ENCODE measurements at places on chromosomes 5 and 9.

- no peak for DNase-seq
Observed at GRCh38 chr5:16625096-16625495, 8.3 kb upstream of the RETREG1 start.

- DNase-seq, result no peak
Observed at GRCh38 chr5:151569132-151570046, 21.7 kb downstream of the FAT2 start.

DNA sequence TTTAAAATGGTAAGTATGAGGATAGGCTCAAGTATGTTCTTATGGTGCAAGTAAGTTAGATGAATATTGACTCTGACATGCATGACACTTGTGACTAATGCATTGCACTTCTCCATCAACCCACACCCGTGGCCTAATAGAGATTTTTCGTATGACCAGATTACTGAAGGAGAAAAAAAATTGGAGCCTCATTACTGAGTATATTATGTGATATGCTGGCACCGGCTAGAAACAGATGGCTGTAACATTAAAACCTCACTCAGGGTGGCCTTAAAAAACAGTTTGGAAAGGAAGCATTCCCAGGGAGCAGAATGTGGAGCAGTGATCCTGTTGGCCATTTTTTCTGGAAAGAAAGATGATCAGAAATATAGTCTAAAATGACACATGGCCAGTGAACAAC, 766.4 kb downstream of the PRELID2 start:
- no peak for DNase-seq

GRCh38 chr5:119168401-119168800, 97.5 kb downstream of the DMXL1 start:
- no peak for DNase-seq

DNA sequence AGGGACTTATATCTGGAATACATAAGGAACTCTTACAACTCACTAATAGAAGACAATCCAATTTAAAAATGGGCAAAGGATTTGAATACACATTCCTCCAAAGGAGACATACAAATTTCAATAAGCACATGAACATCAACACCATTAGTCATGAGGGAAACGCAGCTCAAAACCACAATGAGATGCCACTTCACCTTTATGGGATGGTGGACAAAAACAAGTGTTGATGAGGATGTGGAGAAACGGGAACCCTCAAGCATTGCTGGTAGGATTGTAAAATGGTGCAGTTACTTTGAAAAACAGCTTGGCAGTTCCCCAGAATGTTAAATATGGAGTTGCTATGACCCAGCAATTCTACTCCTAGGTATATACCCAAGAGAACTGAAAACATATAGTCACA, 72.7 kb upstream of the IER5L start:
- DNase-seq, result no peak

DNA sequence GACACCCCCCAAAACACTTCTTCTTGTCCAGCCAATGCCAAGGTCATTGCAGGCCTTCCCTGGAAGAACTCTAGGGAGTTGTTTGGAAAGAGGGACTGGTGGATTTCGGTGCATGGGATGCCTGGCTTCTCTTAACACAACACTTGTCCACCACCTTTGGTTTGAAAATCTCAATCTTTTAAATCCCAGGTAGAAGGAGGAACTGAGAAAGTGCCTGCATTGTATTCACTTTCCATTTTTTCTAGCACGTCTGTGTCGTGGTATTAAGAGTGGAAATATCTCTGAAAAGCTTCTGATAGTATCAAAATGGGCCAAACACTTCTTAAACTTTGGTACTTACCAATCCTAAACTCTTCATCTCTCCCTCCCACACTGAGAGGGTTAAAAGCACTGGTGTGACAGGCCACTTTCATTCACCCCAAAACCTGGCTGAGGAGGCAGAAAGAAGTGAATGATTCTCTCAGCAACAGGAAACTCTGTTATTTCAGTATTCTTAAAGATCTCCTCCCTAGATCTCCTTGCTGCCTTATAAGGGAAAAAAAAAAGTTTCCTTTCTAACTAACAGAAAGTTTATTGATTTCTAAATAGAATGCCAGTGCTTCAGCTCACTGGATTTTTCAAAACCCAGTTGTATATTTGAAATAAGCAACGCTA, 3.9 kb upstream of the NFIB start:
- DNase-seq, result no peak

DNA sequence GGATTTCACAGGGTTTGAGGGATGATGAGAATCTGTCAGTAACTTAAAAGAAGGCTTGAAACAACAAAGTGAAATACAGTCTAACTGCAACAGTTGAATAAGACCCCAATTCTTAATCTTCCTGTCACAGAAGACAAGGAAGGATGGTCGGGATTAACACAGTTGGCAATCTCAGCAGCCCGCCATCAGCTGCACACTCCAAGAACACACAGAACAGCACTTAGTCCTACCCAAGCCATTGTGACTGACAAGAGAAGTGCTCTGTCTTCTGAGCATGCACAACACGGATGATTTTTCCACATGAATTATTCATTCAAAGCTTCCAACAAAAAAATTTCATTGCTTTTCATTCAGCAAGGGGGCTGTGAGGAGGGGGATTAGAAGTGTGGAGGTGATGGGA, 576.1 kb downstream of the TLE4 start:
- DNase-seq, result no peak

DNA sequence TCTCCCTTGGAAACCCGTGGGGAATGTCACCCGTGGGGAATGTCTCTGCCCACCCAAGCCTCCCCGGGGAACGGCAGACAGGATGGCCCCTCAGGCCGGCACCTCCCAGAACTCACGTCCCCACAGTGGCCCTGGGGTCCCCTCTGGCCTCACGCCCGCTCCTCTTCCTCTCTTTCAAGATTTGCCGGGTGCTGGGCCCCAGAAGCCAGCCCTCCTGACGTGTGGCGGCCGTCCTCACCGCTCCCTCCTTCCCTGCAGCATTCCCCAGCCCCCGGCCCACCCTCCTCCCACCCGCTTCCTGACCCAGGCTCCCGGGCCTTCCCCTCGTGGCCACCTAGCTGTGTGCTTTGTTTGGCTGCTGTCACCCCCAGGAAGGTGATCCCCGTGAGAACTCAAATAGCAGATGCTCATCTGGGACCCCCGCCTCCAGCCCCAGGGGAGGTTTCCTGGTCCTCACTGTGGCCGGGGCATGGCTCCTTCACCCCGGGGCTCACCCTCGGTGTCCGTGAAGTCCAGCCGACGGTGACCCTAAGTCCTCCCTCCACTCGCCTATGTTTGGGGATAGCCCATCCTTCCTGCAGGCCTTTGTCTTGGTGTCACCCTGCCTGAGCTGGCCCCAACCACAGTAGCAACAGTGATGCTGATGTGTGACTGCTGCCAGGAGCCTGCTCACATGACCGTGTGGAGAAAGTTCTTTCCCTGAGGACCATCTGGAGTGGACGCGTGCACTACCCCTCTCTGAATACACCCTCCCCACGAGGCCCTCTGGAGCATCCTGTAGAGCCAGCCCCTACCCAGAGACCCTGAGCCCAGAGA, 163.3 kb upstream of the IER5L start:
- no peak for DNase-seq

DNA sequence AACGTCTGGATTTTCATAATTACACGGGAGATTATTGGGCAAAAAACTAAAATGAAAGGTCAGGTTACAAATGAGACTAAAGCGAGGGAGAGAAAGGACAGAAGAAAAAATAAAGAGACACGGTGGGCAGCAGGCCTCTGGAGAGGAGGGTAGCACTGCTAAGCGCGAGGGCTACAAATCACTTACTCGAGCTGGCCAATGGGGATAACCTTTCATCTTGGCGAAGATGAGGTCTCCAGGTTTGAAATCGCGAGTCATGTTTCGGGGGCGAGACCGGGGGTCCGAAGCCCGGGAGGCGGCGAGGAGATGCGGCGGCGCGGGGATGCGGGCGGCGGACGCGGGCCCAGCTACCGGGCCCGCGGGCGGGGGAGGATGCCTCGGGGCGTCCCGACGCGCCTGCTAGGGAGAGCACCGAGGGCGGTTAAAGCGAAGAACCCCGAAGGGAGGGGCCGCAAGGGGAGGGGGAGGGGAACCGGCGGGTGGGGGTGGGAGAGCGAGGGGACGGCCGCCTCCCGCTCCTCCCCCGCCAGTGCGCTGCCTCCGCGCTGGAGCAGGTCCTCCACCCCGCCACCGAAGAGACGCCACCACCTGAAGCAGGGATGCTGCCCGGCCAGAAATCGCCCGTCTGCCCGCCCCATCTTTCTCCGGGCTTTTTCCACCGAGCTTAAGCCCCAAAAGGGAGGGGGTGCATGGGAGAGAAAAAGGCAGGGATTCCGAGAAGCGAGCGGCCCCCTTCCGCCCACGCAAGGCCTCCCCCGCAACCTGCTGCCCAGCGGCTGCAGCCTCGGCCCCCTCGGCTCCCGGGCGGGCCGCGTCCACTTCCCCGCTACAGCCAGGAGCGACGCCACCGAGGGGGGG, 610 bp downstream of the PSIP1 start:
- peak; percentile 57 for DNase-seq

- DNase-seq, result no peak
Observed at GRCh38 chr5:98827161-98827560, 53.7 kb downstream of the RGMB start.

DNA sequence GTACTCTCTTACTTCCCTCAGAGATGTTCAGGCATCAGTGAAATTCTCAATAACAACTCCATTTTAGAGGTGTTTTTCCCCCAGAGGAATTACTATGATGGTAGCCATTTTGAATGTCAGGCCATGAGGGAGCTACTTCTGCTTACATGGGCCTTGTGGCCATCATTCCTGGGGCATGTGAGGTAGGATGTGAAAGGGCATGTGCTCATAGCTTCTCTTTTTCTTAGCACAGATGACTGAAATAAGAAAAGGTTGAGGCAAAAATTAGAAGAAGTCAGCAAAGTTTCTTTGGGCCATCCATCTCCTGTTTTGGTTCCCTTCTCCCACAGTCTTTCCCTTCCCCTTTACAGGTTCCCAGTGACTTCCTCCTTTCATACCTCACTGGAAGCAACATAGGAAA, 68.8 kb downstream of the FEM1C start:
- no peak for DNase-seq

DNA sequence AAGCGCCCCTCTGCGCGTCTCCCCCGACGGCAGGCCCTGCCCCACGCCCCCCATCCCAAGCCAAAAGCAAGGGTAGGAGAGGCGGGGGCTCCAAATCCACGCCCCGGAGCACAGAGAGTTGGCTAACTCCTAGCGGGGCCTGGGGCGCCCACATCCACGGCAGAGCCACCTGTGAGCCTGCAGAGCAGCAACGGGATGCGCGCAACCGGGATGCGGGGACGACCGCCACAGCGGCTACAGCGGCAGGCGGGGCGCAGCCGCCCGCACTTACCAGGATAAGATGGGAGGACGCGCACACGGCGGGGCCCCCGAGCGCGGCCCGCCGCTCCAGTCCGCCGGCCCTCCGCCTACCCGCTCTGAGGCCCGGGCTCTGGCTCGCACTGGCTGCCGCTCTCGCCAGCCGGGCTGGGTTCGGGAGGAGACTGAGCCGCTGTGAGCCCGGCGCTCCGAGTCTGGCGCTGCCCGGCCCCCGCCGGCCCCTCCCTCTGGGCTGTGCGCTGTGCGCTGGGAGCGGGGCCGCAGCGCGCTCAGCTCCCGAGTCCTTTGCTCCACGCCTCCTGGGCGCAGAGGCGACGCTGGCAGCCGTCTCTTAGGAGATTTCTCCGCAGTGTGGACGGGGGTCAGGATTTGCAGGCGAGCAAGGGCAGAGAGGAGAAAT, at the start of gene SLC24A2:
SLC24A2 (minus strand) TSS at position 424 of the 658 bp plus-strand sequence.
- DNase-seq, result no peak

DNA sequence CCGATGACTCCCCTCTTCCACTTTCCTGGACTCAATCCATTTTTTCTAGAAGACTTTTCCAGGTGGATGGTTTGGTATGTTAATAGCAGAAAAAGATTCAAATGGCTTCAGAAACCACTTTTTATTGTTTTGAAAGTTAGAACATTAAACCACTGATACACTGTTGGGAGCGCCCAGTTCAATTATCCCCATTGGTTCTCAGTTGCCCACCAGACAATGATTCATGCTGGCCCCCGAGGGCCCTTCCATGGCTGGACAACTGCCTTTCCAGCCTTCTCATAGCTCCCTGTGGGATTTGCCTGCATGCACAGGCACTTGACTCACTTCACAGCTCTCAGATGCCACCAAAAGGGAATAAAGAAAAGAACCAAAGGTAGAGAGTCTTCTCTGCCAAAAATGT, 21.3 kb upstream of the ANKRD34B start:
- DNase-seq, result no peak

- no peak for DNase-seq
Observed at GRCh38 chr9:109935406-109936087, 155.5 kb downstream of the PALM2AKAP2 start.

DNA sequence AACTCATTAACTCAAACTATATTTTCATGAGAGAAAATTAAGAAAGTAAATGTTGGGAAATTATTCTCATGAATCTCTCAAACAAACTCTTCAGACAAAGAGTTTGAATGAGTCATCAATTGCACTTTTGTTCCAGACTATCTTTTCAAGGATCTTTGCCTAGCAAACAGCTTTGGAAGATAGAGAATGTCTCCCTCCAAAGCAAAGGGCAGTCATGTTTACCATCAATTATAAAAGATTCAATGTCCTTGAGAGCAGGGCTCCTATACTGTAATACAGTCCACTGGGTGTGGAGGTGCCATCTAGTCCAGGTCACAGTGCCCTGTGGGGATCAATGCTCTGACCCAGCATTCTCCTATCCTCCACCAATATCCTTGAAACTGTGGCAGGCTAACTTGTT, 1429.3 kb downstream of the EFNA5 start:
- no peak for DNase-seq

DNA sequence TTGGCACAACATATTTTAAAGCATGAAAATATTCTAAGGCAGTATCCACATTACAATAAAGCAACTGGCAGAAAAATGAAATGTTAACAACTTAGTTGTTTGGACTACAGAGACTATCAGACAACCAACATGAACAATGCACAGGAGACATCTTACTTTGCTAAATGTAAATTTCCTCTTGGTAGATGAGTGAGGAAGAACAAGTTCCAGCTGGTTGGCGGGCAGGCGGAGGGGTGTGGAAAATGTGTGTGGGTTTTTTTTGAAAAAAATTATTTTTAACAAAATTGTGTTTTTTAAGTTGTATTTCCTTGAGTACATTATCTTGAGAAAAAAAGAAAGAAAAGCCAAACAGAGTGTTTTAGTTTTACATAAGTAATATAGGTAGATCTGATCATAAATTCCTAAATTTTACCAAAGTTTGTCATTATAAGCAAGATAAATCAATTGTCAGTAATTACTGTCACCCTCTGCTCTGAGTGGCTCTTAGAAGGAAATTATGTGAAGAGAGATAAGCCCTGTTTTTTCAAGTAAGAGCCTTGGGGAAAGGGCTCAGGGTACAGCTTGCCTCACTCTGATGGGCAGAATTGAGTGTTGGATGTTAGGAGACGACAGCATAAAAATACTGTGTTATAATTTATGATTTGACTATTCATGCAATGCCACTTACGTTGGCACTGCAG, 42.5 kb downstream of the TMEM167A start:
- DNase-seq, result no peak

- DNase-seq, result no peak
Observed at GRCh38 chr9:135010921-135011320, 76.5 kb upstream of the OLFM1 start.

GRCh38 chr5:2015124-2015848, 132.6 kb upstream of the IRX4 start:
- no peak for DNase-seq

GRCh38 chr9:98191181-98191608, 1.2 kb downstream of the CORO2A start:
- DNase-seq, result no peak
